Stimulated activated CD4-positive, alpha-beta T cell treated with anti-CD3 and anti-CD28 coated beads, Interleukin-1b, Interleukin-23, amount 100 ng/mL, for 1 hour (primary cell): ENCODE measurements at places on chromosomes 3 and 15.

DNA sequence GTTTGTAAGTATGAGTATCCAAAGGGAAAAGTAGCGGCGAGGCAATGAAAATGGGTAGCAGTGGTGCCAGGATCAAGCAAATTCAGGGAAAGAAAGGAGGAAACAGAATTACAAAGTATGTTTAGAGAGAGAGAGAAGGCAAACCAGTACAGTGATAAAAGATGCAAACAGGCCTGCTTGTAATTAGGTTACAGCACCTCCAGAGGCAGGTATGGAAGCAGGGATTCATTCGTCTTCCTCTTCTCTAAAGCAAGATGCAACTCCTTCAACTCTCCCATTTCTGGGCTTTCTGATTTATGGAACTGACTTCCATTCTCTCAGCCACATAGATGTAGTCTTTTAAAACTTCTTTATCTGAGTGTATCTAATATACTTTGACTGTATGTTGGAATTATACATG lies 68.0 kb downstream of the CRYBG3 start:
- no peak for DNase-seq

DNA sequence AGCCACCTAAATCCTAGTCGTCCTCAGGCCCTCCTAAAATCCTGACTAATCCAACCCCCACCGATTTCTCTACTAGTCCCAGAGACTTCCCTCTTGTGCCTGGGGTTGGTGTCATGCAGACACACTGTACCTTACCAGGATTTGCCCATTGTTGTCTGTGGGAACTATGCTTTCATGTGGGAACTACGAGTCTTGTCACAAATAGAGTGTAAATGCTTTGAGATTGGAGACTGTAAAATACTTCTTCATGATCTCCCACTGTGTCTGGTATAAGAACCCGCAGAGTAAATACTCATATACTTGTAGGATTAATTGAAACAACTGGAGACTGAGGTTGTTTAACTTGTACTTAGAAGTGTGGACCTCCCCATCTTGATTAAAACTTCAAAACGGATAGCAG lies 11.2 kb downstream of the B3GNT5 start:
- DNase-seq: no peak

DNA sequence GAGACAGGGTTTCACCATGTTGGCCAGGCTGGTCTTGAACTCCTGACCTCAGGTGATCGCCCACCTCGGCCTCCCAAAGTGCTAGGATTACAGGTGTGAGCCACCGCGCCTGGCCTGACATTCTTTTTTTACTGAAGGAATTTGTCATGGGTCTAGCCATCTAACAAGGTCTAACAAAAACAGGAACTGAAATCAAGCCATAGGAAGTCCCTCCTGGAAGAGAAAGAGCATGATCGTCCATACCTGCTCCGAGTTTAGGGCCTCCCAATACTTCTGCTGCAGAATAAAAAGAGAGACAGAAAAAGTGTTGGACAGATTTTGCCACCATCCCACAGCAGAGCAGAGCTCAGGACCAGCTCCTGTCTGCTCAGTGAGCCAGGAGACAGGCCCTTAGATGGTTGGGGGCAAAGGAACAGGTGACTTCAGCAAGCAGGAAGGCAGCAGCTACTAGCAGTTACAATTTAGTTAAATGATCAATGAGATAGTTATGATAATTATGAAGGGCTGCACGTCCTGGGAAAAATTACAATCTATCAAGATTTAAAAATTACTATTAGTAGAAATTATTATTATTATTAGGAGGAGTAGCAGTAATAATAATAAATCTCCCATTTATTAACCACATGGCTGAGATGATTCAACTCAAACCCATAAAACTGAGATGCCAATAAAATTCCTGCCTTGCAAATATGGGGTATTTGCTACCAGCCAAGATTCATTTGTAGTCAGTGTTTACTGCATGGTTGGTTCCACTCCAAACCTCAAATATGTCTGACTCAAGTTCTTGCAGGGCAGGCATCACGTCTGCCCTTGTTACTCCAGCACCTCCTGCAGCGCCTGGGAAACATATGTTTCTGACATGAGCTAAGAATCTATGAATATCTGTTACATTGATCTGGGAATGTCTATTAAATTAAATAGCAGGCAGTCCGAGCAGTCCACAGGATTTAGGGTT lies 40.1 kb downstream of the TMEM44 start:
- no peak for DNase-seq

DNA sequence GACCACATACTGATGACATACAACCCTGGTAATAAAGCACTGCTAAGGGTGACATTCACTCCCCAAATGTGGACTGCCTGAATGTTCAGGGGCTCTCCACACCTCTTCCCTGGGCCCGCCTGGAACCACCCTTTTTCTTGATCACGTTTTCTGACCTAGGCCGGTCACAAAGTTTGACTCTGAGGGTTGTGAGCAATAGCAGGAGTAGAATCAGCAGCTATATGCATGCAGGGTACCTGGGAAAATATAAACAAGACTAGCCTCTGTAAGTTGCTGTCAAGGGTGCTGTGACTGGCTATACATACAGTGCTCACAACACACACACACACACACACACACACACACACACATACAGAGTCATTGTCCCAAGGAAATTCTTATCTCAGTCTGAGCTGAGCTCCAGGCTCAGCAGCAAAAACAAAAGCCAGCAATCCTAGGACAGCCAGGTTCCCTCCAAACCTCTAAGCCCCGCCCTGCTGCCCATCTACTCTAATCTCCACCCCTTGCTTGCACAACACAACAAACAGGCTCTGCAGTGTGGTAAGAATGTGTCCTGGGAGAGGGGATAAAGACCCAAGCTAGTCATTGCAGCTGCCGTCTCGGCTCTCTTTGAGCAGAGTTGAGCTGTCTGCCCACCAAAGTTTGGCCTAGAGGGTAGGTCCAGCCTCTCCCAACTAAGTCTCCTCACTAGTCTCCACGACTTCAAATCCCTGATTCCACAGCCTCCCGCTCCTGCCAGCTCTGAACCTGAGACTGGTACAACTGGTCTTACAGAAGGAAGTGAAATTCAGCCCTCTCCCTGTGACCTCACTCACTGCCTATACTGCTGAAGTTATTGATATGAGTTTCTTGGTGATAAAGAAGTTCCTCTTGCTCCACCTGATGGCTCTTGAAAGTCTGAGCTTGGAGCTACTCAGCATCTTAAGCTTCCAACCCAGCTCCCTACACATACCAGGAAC lies 2.2 kb downstream of the BMF start:
- no peak for DNase-seq

DNA sequence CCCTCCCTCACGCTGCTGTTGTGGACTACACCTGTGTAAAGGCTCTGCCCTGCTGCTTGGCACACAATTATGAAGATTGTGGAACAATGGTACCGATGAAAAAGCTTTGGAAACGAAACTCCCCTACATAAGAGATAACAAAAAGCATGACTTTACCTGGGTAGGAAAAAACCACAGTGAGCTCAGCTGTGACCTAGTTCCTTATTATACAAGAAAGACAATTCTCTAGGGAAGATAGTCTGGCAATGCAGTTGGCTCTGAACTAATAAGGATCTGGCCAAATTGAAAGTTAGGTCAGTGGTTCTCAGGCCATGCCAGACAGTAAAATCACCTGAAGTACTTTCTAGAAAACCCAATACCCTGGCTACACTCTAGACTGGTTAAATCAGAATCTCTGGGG lies 16.1 kb downstream of the CLEC3B start:
- DNase-seq: no peak

GRCh38 chr3:35183927-35184675 lies 455.2 kb upstream of the ARPP21 start:
- DNase-seq: no peak

DNA sequence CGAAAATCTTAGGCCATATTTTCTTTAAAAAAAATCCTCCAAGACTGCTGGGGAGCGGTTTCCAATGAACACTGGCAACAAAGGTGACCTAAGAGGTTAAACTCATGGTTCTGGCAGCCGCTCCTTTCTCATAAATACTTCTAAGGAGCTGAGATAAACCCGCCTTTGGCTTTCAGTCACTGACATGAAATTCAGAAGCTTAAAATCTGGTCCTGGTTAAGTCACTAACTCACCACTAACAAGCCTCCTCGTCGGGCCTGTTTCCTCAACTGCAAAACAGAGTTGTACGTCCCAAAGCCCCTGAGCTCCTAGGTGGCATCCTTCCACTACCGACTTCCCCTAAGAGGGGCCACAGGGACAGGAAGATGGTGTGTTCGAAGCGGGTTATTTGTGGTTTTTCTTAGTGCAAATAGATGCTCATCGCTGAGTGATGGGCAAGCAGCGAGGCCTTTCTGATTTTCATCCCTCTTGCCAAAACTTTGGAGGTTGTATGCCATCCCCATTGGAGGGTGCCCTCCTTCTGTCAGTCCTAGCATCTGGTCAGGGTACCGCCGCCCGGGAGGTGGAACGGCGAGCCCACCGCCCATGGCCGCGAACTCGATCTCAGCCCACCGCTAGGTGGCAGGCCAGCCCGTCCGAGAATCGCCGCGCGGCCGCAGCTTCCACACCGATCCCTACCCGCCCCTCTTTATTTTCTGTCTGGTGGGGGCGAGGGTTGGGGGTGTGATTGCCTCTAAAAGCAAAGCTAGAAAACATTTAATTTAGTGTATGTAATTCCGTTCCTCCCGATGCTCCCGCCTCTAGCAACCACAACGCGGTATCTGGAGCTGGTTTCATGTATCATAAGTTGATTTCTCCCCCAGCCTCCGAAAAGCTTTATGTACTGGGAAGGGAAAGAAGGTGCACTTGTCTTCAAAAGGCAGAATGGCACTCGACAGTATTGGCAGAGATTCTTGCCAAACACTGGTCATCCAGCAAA lies 4.6 kb downstream of the BCL6 start:
- DNase-seq: peak; percentile 27

DNA sequence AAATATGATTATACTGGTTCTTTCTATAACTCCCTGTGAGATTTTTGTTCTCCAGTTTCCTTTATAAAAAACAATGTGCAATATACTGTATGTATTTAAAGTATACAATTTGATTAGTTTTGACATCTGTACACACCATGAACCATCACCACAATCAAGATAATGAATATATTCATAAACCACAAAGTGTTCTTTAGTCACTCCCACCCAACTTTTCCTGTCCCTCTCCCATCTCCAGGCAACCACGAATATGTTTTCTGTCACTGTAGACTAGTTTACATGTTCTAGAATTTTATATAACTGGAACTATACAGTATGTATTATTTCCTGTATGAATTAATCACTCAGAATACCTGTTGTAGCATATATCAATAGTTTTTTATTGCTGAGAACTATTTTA lies 177.0 kb upstream of the MBNL1 start:
- no peak for DNase-seq

- DNase-seq: no peak
Measured at GRCh38 chr15:45442507-45443135, 64.3 kb upstream of the GATM start.

GRCh38 chr15:90701880-90702630 lies 15.1 kb upstream of the BLM start:
- no peak for DNase-seq

DNA sequence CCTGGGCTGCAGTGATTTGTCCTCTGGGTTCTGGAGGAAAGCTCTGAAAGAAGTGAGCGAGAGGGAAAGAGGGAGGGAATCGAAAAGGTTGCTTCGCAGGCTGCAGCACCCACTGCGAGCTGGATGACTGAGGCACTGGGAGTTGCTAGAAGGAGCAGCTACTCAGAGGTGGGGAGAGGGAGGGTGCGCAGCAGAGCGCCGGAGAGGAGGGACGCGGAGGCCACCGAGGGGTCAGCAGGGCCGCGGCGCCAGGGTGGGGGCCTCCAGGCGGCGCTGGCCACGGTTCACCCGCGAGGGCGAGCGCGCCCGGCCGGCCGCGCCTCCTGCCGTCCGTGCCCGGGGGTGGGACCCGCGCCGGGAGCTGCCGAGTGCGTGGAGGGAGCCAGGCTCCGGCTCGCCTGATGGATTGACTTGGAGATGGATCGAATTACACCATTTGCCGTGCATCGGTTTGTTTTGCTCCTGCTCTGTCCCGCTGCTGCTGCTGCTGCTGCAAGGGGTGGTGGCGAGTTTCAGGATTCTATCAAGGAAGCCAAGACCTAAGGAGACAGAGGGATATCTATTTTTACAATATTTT lies at the start of gene SEMA6D:
Gene SEMA6D (plus strand): TSS at position 470 of the 577 bp plus-strand sequence. CDS start 42,294 bp downstream, outside the sequence.
- DNase-seq: no peak

DNA sequence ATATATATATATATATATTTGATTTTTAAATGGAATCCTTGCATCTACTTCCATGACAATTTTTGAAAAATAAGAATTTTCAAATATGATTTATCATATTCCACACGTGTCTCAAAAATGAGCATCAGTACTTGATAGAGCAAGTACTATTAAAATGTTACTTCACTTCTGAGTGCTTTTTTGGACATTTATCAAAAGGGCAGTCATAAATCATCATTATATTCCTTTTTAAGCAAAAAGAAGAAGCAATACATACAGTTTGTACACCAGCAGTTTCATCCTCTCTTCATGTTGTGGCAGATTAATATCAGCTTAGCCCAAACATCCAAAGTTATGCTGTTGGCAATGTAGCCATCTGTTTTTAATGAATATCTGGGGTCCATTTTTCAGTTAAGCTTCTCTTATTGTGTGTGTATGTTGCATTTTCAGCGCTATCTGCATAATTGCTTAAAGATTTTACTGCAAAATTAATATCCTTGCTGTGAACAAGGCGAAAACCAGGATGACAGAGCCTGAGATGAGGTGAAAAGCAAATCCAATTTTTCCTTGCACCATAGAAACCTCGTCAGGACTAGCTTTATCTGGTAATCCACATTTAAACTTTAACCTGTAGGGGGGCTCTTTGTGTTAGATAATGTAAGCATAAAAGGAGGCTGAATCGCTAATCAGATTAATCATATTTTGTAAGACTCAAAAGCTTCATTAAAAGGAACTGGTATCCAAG lies 604.9 kb upstream of the AGTR1 start:
- DNase-seq: no peak

DNA sequence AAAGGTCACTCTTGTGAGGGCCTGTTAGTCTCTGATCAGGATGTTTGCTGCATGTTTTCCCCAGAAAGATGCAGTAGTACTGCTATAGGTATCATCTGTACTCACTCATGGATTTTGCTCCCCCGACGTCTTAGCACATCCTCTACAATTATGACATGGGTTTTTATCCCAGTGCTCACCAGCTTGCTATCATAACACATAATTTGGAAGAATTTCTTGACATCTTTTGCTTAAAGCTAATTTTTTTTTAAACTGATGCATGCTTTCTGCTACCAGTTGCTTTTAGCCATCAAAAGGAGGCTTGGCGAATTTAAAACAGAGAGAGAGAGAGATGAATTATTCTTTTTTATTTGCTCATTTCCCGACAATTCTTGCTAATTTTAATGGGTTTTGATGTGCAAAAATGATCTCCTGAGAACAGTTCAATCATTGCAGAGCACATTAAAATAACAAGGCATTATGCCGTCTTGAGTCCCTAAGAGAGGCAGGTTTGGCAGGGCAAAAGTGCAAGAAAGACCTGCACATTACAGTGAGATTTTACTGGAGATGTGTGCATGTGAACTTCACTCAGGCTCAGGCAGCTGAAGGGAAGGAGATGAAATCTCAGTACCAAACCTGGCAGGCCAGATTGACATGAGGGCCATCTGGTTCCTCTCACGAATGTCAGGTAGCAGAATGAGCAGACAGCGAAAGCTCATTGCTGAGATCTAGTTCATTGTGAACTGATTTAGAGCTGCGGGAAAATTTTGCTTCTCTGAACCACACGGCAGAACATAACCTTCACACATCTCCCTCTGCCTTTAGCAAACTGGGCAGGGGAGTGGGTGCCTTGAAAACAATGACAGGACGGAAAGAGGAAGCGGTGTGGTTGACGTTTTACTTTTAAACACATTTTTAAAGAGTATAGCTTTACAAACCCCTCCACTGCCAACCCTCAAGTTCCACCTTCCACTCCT lies 25.9 kb upstream of the GOLGA8B start:
- DNase-seq: no peak

GRCh38 chr15:57920911-57921310 lies 144.6 kb downstream of the ALDH1A2 start:
- DNase-seq: no peak
